Activated CD4-positive, alpha-beta memory T cell treated with anti-CD3 and anti-CD28 coated beads, Interleukin-2, amount 10 ng/mL, durations not matched to agents 7 days and 5 days (primary cell): ENCODE measurements at places on chromosomes 4 and X. TPM values are rescaled to one million over a fixed set of nuclear protein-coding genes. Genes with fewer than 3 reads are reported as not detected.

The PROM1 gene
- total RNA-seq, result not detected

The CNKSR2 gene
- 2.9 TPM for total RNA-seq

The MAMLD1 gene
- total RNA-seq, result 5.1 TPM

The SLC10A6 gene
- total RNA-seq, result not detected

The EBP gene
- 461 TPM for total RNA-seq

The RNF212 gene
- 1.0 TPM for total RNA-seq

The GC gene
- total RNA-seq, result not detected

The XAGE2 gene
- total RNA-seq, result not detected

The SLC9B2 gene
- total RNA-seq, result 20.7 TPM

The MND1 gene
- total RNA-seq, result 21.7 TPM

The PPBP gene
- not detected for total RNA-seq

DNA sequence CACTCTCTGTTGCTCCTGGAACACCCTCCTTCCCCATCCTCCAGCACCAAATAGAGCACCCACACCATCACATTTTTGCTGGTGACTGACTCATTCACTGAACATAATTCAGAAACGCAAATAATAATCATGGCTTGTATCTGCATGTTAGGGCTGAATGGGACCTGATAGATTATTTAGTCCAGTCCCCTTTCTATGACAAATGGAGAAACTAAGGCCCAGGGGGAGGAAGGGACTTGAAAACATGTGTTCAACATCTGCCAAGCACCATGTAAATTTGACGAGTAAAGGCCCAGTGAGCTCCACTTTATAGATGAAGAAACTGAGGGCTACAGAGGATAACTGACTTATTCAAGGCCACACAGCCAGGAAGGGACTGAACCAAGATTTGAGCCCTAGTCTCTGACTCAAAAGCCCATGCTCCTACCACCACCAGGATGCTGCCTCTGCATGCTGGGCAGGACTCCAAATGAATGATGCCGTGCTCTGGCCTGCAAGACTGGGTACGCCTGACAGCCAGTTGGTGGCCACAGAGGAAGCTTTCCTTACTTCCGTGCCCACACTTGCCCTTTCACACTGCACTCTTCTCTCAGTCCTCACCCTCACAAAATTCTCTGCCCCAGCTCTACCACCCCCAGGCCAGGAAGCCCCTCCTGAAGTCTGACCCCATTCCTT, 133.3 kb upstream of the PJA1 start:
- DNase-seq, result no peak

- no peak for DNase-seq
Observed at GRCh38 chr4:41267997-41268396, 11.3 kb downstream of the UCHL1 start.

DNA sequence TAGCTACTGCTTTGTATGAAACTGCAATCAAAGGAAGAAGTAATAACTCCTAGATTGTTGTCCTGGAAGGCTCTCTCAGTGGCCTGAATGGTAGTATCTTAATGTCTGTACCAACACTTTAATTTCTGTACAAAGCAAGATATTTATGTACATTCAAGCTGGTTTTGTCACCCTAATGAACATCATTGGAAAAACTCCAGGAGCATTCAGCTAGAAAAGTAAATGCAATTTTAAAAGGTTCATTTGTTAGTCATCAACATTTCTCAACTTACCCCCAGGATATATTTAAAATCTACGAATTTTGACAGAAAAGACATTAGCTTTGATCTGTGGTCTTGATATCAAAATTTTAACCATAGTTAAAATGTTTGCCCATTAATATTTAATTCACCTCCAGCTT, 80.0 kb upstream of the FGF13 start:
- DNase-seq, result no peak

DNA sequence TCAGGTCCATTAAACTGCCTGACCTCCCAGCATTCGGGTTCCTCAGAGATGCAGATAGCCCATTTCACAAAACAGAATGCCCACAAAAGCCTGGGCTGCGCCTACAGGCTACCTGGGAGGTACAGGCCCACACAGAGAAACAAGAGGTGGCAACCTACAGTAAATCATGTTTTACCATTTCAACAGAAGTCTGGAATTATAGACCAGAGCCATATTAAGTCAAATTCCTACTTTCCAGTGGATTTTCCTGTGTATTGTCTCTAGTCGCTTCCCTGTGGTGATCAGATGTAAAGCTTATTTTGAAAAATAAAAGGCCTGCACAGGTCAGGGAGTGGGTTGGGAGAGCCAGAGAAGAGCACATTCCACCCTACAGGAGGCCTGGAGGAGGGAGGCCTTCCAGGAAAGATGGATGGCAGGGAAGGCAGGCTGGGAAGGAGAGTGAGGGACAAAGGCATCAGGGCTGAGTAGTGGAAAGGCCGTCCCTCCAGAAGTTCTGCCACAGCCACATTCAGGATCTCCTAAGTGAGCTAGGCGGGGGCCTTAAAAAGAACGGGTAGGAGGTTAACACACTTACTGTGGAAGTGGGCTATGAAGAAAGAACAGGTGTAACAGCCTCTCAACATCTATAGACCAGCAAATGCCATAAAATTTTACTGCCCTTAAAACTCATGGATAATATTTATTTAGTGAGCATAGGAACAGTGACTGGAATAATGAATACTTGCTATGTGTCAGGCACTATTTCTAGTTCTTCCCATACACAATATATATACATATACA, 19.0 kb upstream of the USO1 start:
- no peak for DNase-seq

DNA sequence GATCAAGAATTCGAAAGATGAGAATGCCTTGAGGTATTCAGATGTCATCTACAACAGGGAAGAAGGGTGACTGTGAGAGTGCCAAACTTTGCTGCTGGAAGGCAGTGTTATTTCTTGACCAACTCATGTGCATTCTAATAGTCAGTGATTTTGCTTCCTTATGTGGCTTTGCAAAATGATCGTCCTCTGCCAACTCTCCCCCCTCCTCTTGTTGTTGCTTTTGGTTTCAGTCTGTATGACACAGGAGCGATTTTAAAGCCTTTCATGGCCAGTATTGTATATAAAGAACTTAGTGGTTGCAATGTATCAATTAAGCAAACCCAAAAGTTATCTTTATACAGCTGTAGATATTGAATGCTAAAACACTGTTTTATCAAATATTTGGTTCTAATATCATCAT, 379.1 kb downstream of the IL1RAPL1 start:
- DNase-seq, result no peak

DNA sequence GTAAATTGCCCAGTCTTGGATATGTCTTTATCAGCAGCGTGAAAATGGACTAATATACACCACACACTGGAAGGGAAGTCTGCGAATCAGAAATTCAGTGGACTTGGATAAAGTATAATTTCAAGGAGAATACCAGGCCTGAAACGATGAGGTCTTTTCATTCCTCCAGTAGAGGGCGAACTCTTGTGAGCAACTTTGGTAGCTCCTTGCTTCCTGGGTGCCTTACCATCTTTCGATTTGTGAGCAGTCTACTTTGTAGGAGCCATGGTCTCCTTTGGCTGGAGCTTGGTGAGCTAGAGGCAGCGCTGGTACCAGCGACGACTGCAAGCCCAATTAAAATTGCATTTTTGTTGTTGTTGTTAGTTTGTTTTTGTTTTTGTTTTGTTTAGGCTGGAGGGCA, 791.9 kb downstream of the FAT4 start:
- DNase-seq, result no peak

GRCh38 chr4:125313989-125314667, 627 bp upstream of the FAT4 start:
- DNase-seq, result no peak

GRCh38 chr4:186260504-186261448, 5.2 kb upstream of the F11 start:
- no peak for DNase-seq

DNA sequence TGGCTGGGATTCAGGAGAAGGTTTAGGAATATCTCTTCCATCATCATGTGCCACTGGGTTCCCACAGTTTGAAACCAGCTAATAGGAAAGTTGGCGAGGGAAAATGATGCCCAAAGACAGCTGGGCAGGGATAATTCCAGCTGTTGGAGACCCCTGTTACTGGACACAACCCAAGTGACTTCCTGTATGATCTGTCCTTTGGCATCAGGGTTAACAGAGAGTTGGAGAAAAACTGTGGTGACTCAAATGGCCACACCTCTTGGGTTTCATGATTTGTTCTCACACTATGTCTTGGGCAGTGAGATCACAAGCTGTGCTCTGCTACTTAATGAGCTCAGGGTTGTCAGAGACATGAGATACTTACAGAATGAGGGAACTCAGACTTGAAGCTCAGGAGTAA, 3.8 kb downstream of the FGF16 start:
- DNase-seq, result no peak

DNA sequence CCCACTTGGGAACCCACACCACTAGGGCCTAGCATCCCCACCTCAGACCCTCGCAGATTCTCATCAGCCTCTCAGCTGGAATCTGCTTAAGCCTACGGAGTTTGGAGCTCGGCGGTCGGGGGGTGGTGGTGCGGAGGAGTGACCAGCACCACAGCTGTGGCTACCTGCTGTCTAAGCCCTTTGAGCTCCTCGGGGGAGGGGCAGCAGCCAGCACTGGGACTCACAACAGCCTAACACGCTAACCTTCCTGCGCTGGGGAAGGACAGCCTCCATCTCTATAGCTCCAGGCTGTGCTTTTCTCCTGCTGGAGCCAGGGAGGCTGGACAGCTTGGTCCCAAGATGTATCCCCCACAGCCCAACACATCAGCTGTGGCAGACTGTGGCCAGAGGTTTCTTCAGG, 281.5 kb downstream of the USP46 start:
- no peak for DNase-seq

- no peak for DNase-seq
Observed at GRCh38 chr4:40176602-40177001, 20.2 kb upstream of the RHOH start.

GRCh38 chr4:42609051-42609450, 47.9 kb downstream of the ATP8A1 start:
- DNase-seq, result no peak

DNA sequence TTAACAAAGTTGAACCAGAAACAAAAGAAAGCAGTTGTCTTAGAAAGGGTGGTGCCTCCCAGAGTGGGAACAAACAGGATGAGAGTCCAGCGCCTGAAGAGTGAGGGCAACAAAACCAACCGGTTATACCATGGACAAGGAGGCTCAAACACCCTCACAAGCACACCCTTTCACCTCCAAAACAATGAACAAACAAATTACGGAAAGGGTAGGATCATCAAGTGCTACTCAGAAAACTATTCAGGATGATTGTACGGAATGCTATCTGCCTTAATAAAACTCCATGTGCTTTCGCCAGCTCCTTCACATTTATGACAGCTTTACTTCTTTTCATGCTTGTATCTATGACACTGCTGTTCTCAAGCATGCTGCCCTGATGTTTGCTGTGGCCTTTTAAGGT, 26.8 kb downstream of the SLC39A8 start:
- DNase-seq, result no peak

GRCh38 chr4:54909961-54910360, 215.4 kb downstream of the KDR start:
- DNase-seq, result no peak

- DNase-seq, result no peak
Observed at GRCh38 chr4:139734201-139734874, 68.7 kb downstream of the MGST2 start.

DNA sequence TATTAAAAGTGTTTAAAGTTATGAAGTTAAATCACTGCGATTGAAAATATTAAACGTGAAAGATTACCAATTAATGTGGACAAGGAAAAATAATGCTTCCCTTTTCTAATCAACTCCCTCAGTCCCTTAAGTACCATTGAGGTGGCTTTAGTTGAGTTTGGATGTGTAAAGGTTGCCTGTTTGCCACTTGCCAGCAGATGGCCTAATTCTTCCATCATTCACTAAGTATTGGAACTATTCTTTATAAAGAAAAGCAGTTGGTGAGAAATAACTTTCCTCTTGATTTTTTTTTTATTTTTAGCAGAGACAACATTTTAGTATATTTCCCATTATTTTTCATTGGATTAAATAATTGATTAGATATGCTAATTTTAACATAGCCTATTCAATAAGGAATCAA, 295.9 kb upstream of the TACR3 start:
- DNase-seq, result no peak

DNA sequence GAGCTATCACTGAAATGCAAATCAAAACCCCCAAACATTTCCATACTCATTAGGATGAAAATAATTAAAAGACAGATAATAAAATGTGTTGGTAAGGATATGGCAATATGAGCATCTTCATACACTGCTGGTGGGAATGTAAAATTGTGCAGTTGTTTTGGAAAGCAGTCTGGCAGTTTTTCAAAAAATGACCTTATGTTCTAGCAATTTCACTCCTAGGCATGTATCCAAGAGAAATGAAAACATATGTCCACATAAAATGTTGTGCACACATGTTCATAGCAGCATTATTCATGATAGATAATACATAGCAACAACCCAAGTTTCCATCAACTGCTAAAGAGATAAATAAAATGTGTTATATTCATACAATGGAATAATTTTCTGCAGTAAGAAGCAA, 14.8 kb upstream of the GPRASP2 start:
- DNase-seq, result no peak

DNA sequence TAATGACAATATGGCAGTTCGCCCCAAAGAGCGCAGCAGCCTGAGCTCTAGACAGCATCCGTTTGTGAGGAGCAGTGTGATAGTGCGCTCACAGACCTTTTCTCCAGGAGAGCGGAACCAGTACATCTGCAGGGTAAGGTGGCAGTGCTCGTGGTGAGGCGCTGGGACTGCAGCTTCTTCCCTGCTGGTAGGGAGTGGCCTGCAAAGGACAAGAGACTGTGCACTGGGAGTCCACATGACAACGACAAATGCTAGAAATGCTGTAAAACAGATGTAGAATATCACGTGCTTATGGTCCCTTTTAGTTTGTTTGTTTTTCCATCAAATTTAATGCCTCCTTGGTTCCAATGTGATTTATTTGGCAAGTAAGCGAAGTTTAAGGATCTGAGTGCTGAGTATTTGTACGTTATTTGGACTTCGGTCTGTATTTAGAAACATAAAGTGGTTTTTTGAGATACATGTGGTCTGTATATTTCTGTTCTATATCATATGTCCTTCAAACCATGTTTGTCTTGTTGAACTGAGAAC, 35.8 kb downstream of the CLDN22 start:
- no peak for DNase-seq

- no peak for DNase-seq
Observed at GRCh38 chr4:43709443-43709842, 739.2 kb downstream of the KCTD8 start.

- DNase-seq, result no peak
Observed at GRCh38 chr4:189088780-189089179, 851.9 kb upstream of the FRG1 start.
